ENCODE measurements at places on chromosomes 11 and 22. TPM values are rescaled to one million over a fixed set of nuclear protein-coding genes. Genes with fewer than 3 reads are reported as not detected.
A peak's percentile ranks its signal among the peaks of the same experiment; 100 is the strongest.

DNA sequence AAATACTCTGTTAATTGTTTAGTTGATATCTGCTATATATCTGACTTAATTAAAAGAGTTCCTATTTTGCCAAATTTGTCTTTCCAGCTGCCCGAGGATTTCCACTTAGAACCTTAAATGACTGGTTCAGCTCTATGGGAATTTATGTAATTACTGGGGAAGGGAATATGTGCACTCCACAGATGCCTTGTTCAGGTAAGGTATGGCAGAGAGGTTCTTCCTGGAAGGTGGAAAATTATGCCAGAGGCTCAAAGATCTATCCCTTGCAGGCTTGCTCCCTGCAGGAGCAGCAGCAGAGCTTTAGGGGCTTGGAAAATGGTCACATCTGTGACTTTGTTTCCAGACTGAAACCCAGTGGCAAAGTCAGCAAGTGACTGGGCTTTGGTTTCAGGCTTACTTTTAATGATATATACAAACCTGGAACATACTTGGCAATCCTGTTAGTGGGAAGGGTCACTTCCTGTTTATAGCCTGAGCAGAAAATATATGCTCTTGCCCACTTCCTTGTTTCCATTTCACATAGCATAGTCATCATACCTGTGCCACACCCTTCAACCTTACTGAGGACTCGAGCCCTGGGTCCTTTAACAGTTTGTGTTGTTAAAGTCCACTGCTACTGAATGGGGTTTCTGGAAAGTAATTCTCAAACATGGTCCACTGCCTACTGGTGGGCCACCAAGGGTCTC lies 23.7 kb downstream of the WBP2NL start:
- H3K36me3 ChIP-seq: no peaks in the 10 kb centered on the region
- H3K27ac ChIP-seq: no peak overlapping the region
- no peaks in the 10 kb centered on the region for H3K27me3 ChIP-seq
- no peaks in the 10 kb centered on the region for H3K4me1 ChIP-seq
- no peak overlapping the region for H3K4me3 ChIP-seq
- no peak for DNase-seq

DNA sequence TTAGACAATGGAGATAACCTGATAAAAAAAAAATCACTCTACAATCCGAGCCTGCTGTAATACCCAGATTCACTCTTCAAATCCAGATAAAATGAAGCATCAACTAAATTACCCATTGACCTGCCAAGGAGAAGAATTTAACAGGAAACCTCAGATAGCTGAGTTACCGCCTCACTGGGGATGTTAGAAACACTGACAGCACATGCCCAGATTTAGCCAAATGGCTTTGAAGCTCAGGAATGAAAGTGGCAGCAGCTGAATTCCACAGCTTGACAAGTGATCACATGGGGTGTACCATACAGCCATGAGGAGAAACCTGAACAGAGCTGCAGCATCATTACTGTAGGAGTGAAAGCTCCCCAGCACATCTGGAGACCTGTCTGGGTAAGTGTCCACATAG lies 807.6 kb downstream of the DLG2 start:
- H3K36me3 ChIP-seq: no peaks in the 10 kb centered on the region
- H3K4me1 ChIP-seq: no peaks in the 10 kb centered on the region
- no peak for DNase-seq
- H3K27ac ChIP-seq: no peak overlapping the region
- H3K4me3 ChIP-seq: no peak overlapping the region
- no peaks in the 10 kb centered on the region for H3K27me3 ChIP-seq

DNA sequence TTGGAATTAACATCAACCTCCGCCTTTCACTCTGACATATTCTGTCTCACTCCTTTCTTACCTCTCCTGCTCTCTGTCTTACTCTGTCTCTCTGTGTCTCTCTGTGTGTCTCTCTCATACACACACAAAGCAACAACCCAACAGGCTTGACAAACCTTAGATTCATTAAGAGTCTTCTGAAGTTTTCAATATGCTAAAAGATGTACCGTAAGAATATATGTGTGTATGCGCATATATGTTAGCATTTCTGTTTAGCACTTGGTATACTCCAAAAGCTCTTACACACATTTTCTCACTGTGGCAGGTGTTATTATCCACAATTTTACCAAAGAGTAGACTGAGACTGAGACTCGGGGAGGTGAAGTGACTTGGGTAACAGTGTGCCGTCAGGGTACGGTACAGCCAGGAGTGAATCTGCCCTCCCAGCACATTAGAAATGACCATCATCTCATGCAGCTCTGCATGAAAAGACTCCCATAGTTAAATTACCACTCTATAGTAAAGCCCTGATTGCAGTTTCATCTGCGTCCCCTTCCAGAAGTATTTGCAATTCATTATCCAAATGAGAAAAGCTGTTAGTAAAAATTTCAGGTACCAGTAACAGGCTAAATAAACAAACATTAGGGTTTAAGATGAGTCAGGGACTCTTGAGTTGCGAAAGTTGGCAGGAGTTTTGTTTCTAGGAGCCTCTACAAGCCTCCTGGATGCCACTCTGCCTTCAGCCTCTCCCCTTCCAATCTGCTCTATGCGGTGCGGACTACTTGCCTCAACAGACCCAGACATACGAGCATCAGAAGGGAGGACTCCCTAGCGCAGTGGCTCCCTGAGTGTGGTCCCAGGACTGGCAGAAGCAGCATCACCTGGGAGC lies 195.2 kb upstream of the TMEM45B start:
- H3K4me1 ChIP-seq: no peaks in the 10 kb centered on the region
- H3K36me3 ChIP-seq: no peaks in the 10 kb centered on the region
- peaks cover 32% of the 10 kb centered on the region for H3K27me3 ChIP-seq
- H3K4me3 ChIP-seq: no peak overlapping the region

DNA sequence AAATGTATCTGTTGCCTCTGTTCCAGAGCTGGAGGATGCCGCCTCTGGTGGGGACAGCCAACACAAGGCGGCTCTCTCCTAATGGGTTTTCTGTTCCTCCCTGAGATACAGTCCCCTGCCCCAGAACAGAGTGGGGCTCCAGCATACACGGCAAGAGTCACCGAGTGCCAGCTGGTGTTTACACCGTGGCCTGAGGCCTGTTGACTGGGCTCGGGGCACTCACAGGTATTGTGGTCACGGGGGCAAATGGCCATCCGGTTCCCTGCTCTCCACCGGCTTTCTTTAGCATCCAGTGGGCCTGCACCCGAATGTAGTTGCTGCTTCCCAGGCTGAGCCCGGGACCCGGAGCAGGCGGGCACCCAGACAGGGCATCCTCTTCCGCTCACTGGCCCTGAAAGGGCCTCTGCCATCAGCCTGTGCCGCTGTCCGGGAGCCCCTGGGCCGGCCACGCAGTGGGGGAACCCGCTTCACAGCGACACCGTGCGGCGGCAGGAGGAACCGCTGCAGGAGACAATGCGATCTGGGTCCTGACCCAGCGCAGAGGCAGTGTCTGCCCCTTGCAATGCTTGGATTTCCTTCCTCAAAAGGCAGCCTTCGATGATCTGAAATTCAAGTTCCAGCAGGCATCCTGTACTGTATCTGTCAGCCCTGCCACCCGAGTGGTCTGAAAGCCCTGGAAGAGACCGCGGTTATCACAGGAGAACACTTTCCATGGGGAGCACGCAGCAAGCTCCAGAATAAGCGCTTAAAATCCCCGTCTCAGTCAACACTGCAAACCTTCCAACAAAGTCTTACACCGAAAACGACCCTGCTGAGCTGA lies 859 bp upstream of the KRTAP5-5 start:
- DNase-seq: peak; percentile 57
- peaks cover 56% of the 10 kb centered on the region for H3K27me3 ChIP-seq
- peaks cover 6% of the 10 kb centered on the region for H3K4me1 ChIP-seq
- H3K27ac ChIP-seq: no peak overlapping the region
- H3K4me3 ChIP-seq: no peak overlapping the region
- no peaks in the 10 kb centered on the region for H3K36me3 ChIP-seq

- no peaks in the 10 kb centered on the region for H3K36me3 ChIP-seq
- peak overlapping the region; percentile 60 for H3K27ac ChIP-seq
- H3K4me3 ChIP-seq: no peak overlapping the region
Observed at GRCh38 chr22:44664149-44664548, 37.9 kb upstream of the PRR5 start.

DNA sequence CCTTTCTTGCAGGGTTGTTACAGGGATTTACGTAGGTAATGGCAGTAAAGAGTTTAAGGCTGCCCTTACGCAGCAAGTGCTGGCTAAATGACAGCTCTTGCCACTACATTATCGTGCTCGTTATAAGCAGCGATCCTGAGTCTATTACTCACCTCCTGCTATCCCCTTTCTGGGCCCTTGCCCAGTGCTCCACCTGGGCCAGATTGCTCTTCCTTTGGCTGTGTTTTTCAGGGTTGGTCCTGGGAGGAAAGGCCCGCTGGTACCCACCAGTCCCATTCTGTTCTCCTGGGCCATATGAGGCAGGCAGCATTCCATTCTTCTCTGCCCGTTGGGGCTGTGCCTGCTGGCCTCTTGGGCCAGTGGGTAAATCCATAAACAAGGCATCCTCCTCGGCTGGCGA lies 87.5 kb downstream of the C11orf58 start:
- no peaks in the 10 kb centered on the region for H3K27me3 ChIP-seq
- H3K27ac ChIP-seq: no peak overlapping the region
- DNase-seq: no peak
- no peaks in the 10 kb centered on the region for H3K4me1 ChIP-seq
- no peak overlapping the region for H3K4me3 ChIP-seq

- no peak for DNase-seq
- no peaks in the 10 kb centered on the region for H3K36me3 ChIP-seq
- H3K4me1 ChIP-seq: peaks cover 5% of the 10 kb centered on the region
- no peak overlapping the region for H3K27ac ChIP-seq
- H3K27me3 ChIP-seq: peaks cover 9% of the 10 kb centered on the region
- no peak overlapping the region for H3K4me3 ChIP-seq
Observed at GRCh38 chr11:117868815-117869561, 7.5 kb downstream of the FXYD6 start.

GRCh38 chr11:133955081-133955891 lies 1.5 kb downstream of the IGSF9B start:
- H3K4me3 ChIP-seq: peak overlapping the region; percentile 41
- no peak for DNase-seq
- H3K27me3 ChIP-seq: peaks cover 21% of the 10 kb centered on the region
- peaks cover 16% of the 10 kb centered on the region for H3K4me1 ChIP-seq
- H3K27ac ChIP-seq: no peak overlapping the region

- DNase-seq: no peak
- peaks cover 2% of the 10 kb centered on the region for H3K4me1 ChIP-seq
- no peak overlapping the region for H3K4me3 ChIP-seq
- H3K27ac ChIP-seq: no peak overlapping the region
Observed at GRCh38 chr11:32444186-32444585, 8.8 kb upstream of the WT1 start.

- H3K27me3 ChIP-seq: no peaks in the 10 kb centered on the region
- no peak overlapping the region for H3K4me3 ChIP-seq
- H3K4me1 ChIP-seq: no peaks in the 10 kb centered on the region
- H3K36me3 ChIP-seq: no peaks in the 10 kb centered on the region
Observed at GRCh38 chr11:122853971-122854446, 15.7 kb downstream of the CRTAM start.

- no peaks in the 10 kb centered on the region for H3K36me3 ChIP-seq
- no peak overlapping the region for H3K4me3 ChIP-seq
- H3K27me3 ChIP-seq: no peaks in the 10 kb centered on the region
- H3K4me1 ChIP-seq: no peaks in the 10 kb centered on the region
Observed at GRCh38 chr11:30705913-30706675, 119.9 kb upstream of the MPPED2 start.

DNA sequence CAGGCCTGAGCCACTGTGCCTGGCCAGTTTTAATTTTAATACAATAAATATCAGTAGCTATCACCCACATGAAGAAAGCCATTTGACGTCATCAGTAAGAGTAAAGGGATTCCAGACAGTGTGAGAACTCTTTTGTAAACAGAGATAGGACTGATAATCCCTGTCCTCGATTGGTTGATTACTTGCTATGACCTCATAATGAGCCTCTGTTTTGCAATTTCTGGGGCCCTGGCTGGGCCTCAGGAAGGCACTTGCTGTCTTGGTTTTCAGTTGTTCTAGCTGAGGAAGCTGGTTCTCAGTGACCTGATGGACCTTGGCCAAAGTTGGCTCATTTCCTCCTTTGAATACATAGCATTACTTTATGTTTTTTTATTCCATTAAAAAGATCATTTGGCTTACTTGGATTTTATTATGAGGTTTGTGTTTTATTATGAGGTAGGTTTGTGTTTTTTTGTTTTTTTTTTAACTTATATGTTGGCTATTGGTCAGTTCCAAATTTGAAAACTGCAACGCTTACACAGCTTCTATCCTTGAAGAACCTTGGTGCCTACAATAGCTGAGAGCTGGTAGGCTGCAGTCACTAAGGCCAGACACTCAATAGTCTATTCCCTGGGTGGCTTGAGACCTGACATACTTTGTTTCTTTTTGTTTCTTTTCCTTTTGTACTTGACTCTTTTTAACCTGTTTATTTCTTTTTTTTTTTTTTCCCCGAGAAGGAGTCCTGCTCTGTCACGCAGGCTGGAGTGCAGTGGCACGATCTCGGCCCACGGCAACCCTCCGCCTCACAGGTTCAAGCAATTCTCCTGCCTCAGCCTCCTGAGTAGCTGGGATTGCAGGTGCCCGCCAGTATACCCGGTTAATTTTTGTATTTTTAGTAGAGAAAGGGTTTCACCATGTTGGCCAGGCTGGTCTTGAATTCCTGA lies 20.0 kb downstream of the MARK2 start:
- peak overlapping the region; percentile 39 for H3K27ac ChIP-seq
- H3K27me3 ChIP-seq: no peaks in the 10 kb centered on the region
- H3K36me3 ChIP-seq: no peaks in the 10 kb centered on the region

APOA1 gene
- polyA plus RNA-seq: 13.4 TPM

SELENOH gene
- polyA plus RNA-seq: 100 TPM

ZC3H12C gene
- polyA plus RNA-seq: 9.1 TPM

MS4A3 gene
- 1.4 TPM for polyA plus RNA-seq

ELMOD1 gene
- 6.0 TPM for polyA plus RNA-seq
